Small intestine (tissue), 16 donors: ENCODE measurements at places on chromosomes 6 and 20.

- no peak for DNase-seq
Observed at GRCh38 chr6:41053041-41053440, at the start of gene APOBEC2. Gene APOBEC2 (plus strand): TSS chr6:41053202. CDS start chr6:41053348, 146 bp downstream.

DNA sequence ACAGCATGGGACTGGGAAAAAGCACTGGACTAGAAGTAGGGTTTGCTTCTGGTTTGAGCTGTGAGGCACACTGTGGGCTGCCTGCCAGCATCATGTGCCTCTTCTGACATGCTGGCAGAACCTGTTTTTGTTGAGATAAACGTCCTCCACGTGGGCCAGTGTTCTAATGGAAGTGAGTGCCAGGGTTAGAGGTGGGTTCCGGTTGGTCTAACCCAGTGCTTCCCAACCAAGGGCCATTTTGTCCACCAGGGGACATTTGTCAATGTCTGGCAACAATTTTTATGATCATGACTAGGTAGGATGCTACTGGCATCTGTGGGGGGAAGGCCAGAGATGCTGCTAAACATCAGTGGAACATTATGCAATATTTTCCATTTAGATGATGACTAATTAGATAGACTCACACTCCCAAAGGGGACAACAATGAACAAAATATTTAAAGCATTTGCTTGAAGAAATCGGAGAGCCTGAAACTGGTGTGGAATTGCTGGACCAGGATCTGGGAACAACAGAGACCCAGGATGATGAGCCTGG lies 7.8 kb upstream of the APMAP start:
- DNase-seq: peak; percentile 83

- no peak for DNase-seq
Observed at GRCh38 chr20:10953437-10953836, 279.6 kb upstream of the JAG1 start.

DNA sequence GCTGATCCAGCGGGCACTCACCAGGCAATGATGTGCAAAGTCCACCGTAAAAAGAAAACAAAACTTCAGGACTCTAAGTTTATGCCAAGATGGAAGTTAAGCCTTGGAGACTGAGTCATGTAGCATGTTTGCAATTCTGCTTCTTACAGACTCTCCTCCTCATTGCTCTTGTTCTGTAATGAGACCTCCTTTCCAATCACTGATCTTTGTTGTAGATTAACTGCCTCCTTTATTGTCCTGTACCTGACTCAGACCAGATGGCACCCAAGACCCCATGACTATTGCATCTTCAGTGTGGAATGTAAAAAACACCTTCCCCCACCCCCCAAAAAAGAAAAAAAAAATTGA lies 11.2 kb downstream of the NEU1 start:
- DNase-seq: no peak
